Spleen (tissue), 13 donors: ENCODE measurements at places on chromosomes 5 and 9. TPM values are rescaled to one million over a fixed set of nuclear protein-coding genes. Genes with fewer than 3 reads are reported as not detected.

DNA sequence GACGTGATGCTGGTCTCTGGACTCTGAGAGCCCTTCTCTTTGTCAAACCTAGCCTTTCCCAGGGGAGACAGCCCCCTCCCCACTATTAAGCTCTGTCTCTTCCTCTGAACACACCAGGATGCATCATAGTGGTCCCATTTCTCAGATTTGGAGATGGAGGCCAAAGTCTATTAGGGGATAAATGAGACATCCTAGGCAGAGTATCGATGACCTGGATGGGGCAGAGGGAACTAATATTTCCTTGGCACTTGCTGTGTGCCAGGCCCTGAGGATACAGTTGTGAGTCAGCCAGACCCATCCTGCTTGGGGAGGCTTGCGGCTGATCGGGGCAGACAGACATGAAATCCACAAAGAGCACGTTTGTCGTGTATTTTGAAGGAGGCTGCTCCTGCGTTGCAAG is 5.2 kb downstream of the DNM1 start:
- H3K27me3 ChIP-seq = peaks cover 52% of the 10 kb centered on the region
- H3K4me1 ChIP-seq = peaks cover 6% of the 10 kb centered on the region
- no peak overlapping the region for H3K4me3 ChIP-seq
- DNase-seq = no peak
- H3K27ac ChIP-seq = no peak overlapping the region
- no peaks in the 10 kb centered on the region for H3K36me3 ChIP-seq

OTP gene
- total RNA-seq = not detected

GADD45G gene
- total RNA-seq = 6.8 TPM

PDLIM4 gene
- total RNA-seq = 17.4 TPM

SLC6A3 gene
- not detected for total RNA-seq
